ENCODE measurements at places on chromosomes 3 and 15.

GRCh38 chr3:50525987-50526386 lies 22.6 kb upstream of the CACNA2D2 start:
- DNase-seq: no peak

DNA sequence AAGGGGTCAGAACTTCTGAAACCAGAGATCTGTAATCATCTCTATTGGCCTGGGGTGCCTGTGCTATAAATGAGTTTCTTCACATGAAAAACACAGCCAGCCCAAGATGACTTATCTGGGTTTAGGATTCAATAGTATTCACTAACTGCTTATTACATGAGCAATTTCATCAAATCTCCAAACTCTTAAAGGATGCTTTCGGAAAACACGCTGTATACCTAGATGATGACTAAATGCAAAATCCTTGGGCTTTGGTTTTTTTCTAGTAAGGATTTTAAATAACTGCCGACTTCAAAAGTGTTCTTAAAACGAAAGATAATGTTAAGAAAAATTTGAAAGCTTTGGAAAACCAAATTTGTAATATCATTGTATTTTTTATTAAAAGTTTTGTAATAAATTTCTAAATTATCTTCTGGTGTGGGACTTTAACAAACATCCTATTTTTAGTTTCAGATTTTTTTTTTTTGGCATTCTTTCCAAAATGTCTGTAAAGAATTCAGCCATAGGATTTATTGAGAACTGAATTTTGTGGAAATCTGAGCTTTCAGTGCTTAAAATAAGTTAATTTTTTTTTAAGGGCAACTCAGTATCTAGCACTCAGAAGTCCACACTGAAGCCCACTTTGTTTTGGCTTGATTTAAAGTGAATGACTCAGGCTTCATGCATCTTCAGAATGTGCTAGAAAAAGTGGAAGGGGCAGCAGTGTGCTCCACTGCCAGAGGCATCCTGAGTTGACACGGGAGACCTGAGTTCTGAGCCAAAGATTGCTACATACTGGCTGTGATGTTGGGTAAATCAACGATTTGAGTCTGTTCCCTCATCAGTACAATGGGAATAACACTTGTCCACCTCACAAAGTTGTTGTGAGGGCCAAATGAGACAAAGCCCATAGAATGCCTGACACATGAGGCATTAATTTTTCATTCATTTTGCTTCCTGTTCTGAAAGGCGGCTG lies 18.7 kb downstream of the TMEM43 start:
- peak; percentile 97 for DNase-seq

DNA sequence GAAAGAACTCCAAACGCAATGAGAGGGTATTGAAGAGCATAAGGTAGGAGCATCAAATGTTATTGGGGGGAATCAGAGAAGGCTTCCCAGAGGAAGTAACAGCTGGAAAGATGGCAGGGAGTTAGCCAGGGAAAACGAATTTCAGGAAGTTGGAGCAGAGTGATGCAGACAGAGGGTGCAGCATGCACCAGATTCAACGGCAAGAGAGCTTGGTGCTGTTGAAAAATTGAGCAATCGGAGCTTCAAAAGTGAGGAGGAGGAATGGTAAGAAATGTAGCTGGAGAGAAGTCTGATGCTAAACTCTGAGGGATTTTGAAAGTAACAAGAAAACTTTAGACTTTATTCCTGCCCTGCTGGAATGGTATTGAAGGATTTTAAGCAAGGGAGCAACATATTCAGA lies 541.0 kb upstream of the LMCD1 start:
- DNase-seq: no peak

- DNase-seq: peak; percentile 34
Measured at GRCh38 chr3:187742351-187743171, 2.7 kb downstream of the BCL6 start.

DNA sequence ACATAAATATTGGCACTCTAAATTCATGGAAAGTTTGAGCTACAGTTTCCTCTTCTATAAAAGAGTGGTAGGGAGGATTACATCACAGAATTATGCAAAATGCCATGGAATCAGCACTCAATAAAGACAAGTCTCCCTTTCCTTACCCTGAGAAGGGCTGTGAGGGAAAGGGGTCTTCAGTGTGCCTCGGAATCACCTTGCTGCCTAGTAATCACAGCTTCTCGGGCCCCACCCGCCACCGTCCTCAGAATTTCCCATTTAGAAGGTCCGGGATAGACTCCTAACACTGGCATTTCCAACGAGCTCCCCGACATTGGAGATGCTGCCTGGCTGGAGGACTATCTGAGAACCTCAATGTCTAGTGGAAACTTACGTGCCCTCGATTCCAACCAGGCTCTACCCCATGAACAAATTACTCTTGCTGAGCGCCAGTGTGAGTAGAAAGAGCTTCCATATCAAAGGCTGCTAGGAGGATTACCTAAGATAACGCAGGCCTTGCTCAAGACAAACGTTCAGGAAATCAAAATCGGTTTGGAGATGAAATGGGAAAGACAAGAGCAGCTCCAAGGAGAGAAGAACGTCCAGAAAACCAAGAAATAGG lies 92.1 kb upstream of the CHD2 start:
- DNase-seq: no peak

DNA sequence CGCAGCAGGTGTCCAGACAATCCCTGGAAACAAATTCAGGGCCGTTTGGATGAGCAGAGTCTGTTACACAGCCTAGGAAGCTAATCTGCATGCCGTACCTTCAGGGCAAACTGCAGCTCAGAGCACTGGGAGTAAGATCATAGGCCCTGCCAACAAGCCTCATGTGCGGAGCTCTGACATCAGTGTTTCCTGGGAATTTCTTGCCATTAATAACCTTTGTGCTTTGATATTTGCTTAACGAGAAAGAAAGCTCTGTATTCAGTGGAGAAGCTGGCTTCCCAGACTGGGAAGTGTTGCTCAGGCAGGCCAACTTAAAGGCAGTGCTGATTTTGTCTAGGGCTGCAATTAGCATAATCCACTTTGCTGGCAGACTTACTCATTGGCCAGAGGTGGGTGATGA lies 116.1 kb upstream of the KLHL25 start:
- no peak for DNase-seq

GRCh38 chr3:53194210-53195065 lies 33.4 kb downstream of the PRKCD start:
- DNase-seq: peak; percentile 36

DNA sequence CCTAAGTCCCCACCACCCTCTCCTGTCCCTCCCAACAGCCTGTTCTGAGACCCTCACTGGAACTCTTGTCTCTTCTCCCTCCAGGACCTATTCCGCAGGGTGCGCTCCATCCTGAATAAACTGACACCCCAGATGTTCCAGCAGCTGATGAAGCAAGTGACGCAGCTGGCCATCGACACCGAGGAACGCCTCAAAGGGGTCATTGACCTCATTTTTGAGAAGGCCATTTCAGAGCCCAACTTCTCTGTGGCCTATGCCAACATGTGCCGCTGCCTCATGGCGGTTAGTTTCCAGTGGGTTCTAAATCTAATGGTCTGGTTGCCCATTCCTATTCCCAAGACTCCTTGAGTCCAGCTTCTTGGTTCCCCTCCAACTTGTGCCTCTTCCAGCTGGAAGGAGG lies 9.3 kb downstream of the EIF4G1 start:
- DNase-seq: no peak

GRCh38 chr3:23685541-23686258 lies 120.1 kb upstream of the UBE2E1 start:
- DNase-seq: peak; percentile 98

DNA sequence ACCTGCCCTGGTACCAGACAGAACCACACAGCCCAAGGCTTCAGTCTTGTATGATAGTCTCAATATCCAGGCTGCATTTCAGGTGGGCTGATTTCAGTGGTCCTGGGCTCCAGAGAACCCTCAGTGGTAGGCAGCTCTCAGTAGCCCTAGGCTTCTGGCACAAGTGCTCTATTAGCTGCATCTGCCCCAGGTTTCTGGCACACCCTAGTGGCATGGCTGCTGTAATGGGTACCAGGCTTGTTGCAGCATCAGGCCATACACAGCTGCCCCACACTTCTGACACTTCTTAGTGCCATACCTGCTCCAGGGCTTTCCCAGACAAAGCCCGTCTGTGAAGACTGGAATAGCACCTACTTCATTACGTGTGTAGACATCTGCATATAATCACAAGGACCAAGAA lies 1062.2 kb upstream of the EPHA6 start:
- DNase-seq: no peak

GRCh38 chr3:125033135-125033534 lies 22.7 kb downstream of the HEG1 start:
- DNase-seq: no peak

DNA sequence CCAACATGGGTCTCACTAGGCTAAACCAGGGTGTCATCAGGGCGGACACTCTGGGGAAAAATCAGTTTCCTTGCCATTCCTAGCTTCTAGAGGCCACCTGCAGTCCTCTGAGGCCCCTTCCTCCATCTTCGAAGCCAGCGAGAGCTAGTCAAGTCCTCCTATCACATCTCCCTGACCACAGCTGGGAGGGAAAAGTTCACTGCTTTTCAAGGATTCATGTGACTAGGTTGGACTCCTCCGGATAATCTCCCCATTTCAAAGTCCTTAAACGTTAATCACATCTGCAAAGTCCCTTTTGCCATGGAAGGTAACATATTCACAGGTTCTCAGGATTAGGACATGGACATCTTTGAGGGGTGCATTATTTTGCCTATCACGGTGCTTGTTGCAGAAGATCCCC lies 35.9 kb upstream of the MAP3K13 start:
- no peak for DNase-seq

Measured in fibroblast of gingiva (primary cell).